ENCODE measurements at places on chromosomes 12 and 14. TPM values are rescaled to one million over a fixed set of nuclear protein-coding genes. Genes with fewer than 3 reads are reported as not detected.

The EMP1 gene
- polyA plus RNA-seq, result 106 TPM

The OR4E2 gene
- not detected for polyA plus RNA-seq

- DNase-seq, result no peak
Observed at GRCh38 chr12:47808574-47809365, 10.9 kb downstream of the HDAC7 start.

The TOGARAM1 gene
- 41.9 TPM for polyA plus RNA-seq

The CRY1 gene
- polyA plus RNA-seq, result 28.5 TPM

The FGF6 gene
- not detected for polyA plus RNA-seq

DNA sequence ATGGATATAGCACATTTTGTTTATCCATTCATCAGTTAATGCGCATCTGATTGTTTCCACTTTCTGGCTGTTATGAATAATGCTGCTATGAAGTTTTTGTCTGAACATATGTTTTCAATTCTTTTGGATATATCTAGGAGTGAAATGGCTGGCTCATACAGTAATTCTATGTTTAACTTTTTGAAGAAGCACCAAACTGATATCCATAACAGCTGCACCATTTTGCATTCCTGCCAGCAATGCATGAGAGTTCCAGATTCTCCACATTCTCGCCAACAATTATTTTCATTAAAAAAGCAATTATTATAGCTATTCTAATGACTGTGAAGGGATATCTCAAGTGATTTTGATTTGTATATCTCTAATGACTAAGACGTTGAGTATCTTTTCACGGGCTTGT, 89.9 kb upstream of the PPP4R3A start:
- DNase-seq, result no peak

DNA sequence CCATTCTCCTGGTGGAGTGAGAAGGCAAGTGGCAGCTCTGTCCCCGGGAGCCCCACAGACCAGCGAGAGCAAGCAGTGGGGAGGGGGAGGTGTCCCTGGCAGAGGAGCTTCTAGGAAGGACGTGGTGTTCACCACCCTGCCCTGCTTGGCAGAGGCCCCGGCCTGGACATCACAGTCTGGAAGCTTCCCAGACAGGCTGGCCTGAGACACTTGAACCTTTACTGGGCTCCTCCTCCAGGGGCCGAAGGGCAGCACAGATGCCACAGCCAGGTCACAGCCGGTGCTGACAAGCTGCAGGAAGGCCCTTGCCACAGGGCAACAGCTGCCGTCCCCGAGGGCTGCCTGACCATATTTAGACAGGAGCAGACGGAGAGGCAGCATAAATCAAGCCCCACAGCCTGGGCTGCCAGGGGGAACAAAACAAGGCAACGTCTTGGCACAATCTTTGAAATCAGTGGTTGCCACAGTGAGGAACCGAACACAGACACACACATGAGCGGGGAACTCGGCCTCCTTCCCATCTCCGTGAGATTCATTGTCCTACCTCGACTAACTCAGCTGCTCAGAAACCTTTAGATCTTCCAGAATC, 28.5 kb downstream of the PRIMA1 start:
- no peak for DNase-seq

- no peak for DNase-seq
Observed at GRCh38 chr14:30389134-30389876, 169.7 kb upstream of the G2E3 start.

The MIP gene
- not detected for polyA plus RNA-seq

DNA sequence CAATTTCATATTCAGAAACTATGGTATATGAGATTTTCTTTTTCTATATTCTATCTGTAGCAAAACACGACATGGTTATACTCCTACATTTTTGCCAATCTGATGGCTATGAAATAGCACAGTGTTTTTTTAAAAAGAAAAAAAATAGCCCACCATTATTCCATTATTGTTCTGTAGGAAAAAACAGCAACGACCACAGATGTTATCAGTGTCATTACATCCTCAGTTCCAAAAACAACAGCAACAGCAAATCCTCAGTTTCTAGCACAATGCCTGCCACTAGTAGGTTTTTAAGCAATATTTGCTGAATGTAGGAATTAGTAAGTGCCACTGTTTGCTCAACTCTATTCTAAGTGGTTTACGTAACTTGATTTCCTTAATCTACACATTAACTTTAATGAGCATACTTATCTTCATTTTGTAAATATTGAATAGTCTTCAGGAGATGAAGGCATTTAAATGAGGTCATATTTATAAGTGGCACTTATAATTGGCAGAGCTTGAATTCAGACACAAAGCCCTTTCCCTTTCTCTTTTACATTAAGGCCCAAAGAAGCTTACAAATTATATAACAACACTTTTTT, 8.3 kb downstream of the RNASE6 start:
- DNase-seq, result no peak

- DNase-seq, result no peak
Observed at GRCh38 chr12:47754126-47754525, 4.6 kb downstream of the RAPGEF3 start.

DNA sequence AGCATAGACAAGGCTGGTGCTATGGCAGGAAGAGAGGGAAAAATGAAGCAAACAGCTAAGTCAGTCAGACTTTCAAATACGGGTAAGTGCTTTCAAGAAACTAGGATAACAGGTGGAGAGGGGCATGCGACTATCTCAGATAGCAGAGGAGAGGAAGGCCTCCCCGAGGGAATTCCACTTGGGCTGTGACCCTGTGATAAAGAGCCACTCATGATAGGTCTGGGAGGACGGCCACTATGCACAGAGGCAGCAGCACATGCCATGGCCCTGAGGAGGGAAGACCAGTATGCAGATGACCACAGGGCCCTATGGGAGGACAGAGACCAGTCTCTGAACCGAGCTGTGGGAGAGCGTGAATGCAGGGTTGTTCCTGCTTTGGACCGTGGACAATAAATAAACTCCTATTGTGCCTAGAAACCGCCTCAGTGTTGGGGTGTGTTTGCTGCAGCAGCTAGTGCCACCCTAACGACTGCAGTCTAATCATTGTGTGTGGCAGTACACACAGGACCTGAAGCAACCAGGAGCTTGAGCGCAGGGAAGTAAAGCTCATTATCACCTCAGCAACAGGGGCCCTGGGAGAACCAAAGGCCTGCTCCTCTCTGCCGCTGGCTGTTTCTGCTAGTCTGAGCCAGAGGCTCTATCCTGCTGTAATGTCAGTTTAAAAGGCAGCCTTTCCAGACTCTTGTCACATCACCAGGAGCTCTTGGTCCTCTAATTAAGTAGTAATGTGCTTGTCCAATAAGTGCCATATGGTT, 119.1 kb downstream of the CACNA1C start:
- DNase-seq, result no peak

The DIO2 gene
- 0.26 TPM for polyA plus RNA-seq

DNA sequence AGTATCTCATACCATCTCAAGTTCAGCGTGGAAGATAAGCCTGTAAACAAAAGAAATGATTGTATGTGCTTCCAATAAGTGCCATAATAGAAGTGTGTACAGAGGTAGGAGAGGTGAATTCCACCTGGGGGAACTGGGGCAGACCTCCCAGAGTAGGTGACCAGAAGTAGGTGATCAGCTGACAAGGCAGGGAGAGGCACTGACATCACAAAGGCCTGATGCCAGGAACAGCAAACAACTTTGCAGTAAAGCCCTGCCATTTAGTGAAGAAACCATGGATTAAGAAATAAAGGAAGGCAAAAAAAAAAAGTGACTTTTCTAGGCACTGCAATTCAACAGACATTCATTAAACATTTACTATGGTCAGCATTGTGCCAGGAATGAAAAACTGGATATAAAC, 31.1 kb downstream of the NR1H4 start:
- DNase-seq, result no peak

DNA sequence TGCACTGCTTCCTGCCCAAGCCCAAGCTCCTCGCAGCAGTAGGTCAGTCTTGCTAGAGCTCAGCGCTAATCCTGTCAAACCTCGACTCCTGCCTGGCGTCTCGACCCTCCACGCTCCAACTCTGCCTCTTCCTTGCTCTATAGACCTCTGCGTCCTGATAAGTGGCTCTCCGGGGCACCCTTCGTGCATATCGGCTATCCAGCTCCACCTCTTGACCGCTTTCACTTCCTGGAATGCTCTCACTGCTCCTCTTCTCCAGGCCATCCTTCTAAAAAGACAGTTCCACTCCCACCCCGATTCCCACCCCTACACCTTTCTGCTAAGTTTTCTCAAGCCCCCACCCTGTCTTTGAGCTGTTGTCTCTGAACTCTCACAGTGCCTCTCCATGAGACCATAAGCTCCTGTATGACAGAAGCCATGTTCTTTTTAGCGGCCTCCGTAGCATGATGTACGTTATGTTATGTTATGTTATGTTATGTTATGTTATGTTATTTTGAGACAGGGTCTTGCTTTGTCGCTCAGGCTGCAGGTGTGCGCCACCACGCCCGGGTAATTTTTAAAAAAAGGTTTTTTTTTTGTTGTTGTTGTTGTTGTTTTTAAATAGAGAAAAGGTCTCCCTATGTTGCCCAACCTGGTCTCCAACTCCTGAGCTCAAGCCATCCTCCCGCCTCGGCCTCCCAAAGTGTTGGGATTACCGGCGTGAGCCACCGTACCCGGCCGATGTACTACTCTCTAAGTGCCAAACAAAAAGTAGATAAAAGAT, 601 bp downstream of the COX14 start:
- no peak for DNase-seq

DNA sequence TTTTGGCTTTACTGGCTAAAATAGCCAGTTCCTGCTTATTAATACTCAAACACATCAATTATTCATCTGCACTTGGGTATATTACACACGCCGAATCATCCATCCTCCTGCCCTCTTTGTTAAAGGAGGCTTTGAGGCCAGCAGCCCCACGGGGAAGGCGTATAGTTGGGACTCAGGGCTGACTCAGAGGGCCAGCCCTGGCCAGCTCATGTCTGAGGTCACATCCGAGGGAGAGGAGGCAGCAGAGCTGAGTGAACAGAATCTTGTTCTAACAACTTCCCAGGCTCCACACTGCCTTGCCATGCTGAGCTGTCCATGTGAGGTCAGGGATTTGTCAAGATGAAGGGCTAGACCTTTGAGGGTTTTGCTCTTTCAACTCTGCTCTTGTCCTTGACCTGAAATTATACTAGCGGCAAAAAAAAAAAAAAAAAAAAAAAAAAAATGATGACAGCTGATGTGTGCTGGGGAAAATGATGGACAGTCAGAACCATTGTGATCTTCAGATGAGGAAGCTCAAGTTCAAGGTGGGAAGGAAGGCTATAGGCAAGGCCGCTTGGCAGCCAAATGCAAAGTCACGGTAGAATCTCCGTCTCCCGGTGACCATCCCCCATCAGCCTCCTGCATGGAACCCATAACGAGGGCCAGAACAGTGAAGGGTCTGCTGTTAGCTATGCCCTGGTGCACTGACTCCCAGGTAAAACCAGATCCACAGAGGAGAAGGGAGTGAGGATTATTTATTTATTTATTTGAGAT, 12.5 kb upstream of the MARK3 start:
- DNase-seq, result no peak

DNA sequence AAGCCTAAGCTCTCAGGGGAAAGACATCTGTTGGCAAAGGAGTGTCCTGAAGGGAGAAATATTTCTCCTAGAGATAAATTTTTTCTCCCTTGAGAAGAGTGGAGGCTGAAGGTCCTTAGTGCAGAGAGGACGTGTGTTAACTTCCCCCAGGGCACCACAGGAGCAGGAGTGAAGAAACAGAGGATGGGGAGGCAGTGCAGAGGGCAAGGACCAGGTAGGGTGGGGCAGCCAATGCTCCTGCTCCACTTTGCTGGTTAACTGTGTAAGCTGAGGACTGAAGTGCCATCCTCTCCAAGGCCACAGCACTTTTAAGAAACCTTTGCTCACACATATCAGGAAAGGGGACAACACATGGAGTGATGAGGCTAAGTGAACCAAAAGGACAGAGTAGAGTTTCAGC, 4.0 kb downstream of the L3HYPDH start:
- DNase-seq, result no peak

The MAP3K9 gene
- polyA plus RNA-seq, result 3.7 TPM

The LYZ gene
- polyA plus RNA-seq, result 21.5 TPM

- DNase-seq, result no peak
Observed at GRCh38 chr12:128637642-128638606, 185.8 kb downstream of the SLC15A4 start.

The LRP1-AS gene
- not detected for polyA plus RNA-seq

DNA sequence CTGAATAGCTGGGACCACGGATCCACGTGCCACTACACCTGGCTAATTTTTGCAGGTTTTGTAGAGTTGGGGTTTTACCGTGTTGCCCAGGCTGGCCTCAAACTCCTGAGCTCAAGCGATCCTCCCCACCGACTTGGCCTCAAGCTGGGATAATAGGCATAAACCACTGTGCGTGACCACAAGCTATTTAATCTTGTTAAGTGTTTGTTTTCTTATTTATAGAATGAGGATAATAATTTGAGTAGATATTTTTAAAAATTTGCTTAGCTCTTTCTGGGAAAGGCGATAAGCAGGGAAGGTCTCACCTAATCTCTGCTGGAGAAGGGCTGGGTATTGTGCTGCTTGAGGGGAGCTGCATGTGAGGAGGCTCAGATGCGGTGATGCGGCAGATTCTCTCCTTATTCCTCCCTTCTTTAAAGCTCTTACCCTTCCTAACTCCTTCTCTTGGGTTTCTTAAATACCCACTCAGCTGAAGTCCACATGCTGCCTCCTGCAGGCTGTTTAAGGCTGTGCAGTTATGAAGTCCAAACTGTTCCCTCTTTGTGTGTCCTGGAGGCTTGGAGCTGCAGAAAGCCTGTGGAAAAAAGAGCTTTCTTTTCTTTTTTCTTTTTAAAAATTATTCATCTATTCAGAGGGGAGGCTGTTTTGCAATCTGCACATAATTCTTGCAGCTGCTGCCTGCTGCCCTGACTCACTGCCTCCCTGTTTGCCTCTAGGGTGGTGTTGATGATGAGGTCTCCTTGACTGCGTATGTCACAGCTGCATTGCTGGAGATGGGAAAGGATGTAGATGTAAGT, 37.9 kb downstream of the A2ML1 start:
- DNase-seq, result no peak

The SLC5A8 gene
- 37.2 TPM for polyA plus RNA-seq

GRCh38 chr12:6915789-6916285, 1.5 kb downstream of the ENO2 start:
- no peak for DNase-seq

GRCh38 chr12:47962198-47962597, 1.2 kb upstream of the TMEM106C start:
- DNase-seq, result no peak

The PAX9 gene
- polyA plus RNA-seq, result 0.37 TPM
